ENCODE measurements at places on chromosomes 6 and 20. TPM values are rescaled to one million over a fixed set of nuclear protein-coding genes. Genes with fewer than 3 reads are reported as not detected.

The MOG gene
- not detected for total RNA-seq

The TBC1D20 gene
- total RNA-seq: 45.7 TPM

The RSPH4A gene
- 0.17 TPM for total RNA-seq

The RIPPLY2 gene
- 0.29 TPM for total RNA-seq

Data from smooth muscle cell of trachea (primary cell).